ENCODE measurements at places on chromosomes 7 and 10.
A peak's percentile ranks its signal among the peaks of the same experiment; 100 is the strongest.

- no peak for DNase-seq
Observed at GRCh38 chr7:128767475-128768110, 8.0 kb downstream of the OPN1SW start.

GRCh38 chr7:158276414-158277218 is 311.0 kb downstream of the PTPRN2 start:
- DNase-seq: no peak

DNA sequence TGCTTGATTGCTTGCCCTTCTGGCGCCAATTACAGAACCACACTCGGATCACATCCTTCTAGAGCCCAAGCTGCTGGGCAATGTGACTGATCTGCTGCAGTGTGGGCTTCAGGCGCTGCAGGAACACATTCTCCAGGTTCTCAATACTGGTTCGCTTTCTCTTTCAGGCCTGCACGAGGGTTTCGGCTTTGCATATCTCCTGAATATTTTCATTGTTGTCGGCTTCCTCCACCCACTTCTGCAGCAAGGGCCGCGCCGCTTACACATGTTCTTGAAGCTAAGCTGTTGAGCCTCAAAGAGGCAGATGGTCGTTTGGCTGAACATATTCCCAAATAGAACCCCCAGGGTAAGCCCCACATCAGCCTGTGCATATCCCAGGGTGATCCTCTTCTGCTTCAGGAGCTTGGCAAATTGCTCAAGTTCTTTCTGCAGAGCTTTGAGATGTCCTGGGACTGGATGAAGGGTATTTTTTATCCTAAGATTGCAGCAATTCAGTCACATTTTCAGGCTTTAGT is 64.6 kb downstream of the HERC4 start:
- DNase-seq: no peak

DNA sequence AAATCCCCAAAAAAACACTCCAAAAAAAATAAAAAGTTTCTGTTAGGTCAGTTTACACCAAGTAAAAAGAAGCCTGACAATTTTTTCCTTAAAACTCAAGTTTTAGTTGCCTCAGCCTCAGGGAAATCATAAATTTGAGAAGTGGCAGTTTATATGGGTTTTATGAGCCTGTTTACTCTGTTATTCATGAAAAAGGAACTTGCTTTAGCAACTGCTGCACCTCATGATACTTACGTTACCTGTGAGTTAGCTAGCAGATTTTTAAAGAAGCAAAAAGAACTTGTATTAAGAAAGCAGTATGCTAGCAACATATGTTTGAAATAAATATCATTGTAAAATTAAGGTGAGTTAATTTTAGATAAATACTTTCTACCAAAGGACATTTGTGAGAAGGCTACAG is 1264.5 kb upstream of the PHF14 start:
- DNase-seq: no peak

DNA sequence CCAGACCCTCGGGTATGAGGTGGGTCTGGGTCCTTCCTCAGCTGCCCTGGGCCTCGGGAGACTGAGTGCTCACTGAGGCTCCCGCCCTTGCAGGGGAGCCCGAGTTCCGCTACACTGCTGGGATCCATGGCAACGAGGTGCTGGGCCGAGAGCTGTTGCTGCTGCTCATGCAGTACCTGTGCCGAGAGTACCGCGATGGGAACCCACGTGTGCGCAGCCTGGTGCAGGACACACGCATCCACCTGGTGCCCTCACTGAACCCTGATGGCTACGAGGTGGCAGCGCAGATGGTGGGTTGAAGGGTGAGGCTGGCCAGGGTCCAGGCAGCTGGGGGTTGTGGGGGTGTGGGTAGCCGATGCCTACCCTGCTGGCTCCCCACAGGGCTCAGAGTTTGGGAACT is 7.6 kb downstream of the AEBP1 start:
- no peak for DNase-seq

GRCh38 chr7:73602721-73603651 is 21.3 kb downstream of the MLXIPL start:
- no peak for DNase-seq

DNA sequence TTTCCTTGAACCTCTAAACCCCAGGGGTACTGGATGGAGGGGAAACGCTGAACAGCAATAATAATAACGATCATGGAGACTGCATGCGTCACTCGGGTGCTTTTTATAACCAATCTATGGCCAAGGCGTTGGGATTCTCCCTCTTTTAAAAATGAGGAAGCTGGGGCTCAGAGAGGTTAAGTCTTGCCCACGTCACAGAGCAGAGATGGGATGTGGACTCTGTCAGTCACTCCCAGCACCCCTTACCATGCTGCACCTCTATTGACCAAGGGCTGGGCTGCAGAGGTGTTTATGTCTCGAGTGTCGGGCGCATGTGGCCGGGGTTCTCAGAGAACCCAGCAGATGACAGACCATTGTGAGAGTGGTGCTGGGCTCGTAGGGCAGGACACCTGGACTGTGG is 129.9 kb downstream of the CDH23 start:
- no peak for DNase-seq

DNA sequence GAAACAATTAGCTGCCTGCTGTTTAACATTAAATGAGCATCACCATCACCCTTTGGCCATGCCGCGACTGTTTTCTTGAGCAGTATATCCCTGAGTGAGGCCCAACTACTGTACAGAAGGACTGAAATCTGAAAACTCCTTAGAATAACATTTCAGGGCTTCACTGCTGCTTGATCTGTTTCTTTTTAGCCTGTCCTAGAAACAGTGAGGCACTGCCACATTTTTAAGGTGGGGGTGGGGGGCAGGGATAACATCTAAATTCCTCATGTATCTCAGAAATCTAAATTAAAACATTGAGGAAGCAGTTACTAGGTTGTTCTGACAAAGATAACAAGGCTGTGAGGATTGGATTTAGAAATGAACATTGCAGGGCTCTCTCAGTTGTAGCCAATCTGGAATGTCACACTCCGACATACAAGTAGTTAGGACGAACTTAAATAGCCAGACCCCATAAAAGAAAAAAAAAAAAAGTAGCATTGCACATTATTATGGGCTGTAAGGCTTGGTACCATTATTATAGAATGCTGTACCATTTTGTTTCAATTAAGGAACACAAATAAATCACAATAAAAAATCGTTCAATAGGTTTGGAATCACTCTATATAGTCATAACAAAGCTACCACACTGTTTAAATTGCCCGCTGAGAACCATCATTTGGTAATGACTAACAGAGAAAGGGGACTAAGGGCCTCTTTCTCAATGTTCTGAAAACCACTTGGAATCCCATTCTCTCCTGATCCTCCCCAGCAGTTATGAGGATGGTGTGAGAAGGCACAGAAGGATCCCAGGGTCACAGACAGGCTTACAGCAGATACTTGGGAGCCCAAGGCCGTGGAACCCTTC is 256.1 kb downstream of the INHBA start:
- no peak for DNase-seq

DNA sequence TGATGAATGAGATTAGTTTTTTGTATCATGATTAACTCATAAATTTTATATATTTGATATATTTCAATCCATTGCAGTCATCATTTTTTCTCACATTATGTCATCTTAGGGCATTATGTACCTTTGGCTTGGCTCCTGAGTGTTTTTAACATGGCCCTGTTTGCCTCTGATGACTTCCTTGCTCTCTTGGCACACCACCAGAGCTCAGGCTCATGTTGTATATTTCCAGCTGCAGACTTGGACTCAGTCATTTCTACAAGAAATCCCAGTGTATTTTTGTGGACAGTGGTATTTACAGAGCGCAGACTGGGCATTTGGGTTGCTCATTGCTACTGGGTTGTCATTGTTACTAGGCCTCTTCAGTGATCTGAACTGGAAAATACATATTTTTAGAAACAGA is 188.5 kb downstream of the ADRA2A start:
- DNase-seq: no peak

- DNase-seq: no peak
Observed at GRCh38 chr7:25025218-25025671, 45.3 kb upstream of the OSBPL3 start.

DNA sequence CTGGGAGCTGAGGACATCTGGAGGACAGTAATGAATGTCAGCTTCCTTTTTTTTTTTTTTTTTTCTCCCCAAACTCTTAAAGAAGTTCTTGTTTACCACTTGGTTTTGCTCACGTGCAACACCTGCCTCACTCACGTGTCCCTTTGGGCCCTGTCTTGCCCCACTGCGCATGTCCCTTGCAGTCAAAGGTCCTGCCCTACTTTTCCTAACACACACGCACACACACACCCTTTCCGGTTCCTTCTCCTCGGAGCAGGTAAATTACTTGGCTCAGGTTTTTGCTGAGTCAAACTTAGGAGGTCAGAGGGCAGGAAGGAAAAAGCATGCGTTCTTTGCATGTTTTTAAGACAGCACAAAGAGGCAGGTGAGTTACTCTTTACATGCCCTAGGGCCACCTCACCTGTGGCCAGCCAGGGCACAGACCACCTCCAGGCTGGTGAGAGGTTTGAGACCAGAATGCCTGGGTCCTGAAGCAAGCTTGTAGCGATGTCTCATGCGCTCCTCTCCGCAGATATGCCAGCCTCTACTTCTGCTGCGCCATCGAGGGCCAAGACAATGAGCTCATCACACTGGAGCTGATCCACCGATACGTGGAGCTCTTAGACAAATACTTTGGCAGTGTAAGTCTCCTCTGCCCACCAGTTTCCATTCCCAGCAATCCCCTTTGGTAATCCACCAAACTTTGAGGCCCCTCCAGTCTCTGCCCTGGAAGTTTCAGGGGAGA is 2.8 kb downstream of the AP1S1 start:
- no peak for DNase-seq

DNA sequence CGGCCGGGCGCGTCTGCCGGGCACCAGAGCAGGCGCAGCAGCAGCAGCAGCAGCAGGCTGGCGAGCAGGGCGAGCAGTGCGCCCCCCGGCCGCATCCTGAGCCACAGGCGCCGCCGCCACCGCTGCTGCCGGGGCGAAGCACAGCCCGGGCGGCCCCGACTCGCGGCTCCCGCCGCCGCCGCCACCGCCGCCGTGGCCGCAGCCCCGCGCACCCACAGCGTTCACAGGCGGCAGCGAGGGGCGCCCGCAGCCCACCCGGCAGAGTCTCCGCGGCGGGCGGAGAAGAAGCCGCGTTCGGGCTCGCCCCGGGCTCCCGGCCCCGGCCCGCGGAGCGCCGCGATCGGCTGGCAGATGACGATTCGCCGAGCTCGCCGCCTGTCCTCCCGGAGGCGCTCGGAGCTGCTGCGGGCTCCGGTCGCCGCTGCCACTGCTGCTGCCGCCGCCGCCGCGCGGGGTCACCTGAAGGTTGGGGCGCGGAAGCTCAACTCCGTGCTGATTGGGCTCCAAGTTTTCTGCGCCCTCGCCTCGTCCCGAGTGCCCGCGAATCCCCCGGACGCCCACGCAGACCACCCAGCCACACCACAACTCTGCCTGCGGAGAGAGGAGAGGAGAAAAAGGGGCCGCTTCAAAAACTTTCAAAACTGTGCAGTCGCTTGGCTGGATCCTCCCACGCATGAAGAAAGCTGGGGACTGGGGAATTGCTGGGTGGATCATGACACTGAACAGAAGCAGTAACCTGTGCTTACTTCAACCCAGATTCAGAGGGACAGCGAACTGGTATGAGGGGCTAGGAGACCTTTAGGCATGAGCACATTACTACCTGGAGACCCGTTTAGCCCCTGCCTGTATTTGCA is at the start of gene ST8SIA6:
Gene ST8SIA6, minus strand, starts transcription at position 435 of the 854 bp plus-strand sequence. Its CDS starts 340 bp downstream, at position 95.
- peak; percentile 30 for DNase-seq

DNA sequence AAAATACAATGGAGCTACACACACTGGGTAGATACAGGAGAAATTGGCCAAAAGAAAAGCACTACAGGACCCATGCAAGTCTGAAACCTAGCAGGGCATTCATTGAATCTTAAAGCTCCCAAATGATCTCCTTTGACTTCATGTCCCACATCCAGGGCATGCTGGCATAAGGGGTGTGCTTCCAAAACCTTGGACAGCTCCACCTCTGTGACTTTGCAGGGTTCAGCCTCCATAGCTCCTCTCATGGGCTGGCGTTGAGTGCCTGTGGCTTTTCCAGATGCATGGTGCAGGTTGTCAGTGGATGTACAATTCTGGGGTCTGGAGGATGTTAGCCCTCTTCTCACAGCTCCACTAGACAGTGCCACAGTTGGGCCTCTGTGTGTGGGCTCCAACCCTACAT is 626.3 kb upstream of the POT1 start:
- DNase-seq: no peak

DNA sequence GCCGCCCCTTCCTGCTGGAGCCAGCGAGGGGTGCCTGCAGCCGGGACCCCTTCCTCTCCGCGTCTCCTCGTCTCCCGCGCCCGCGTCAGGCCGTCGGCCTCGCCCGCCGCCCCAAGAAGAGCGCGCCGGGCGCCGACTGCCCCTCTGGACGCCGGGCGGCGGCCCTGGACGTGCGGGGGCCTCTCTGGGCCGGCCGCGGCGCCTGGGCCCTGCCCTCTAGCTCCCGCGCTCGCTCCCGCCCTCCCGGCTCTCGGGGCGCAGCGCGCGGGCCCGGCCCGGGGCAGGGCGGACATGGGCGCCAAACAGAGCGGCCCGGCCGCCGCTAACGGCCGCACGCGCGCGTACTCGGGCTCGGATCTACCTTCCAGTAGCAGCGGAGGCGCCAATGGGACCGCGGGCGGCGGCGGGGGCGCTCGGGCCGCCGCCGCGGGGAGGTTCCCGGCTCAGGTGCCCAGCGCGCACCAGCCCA is 704 bp downstream of the ZNRF2 start:
- peak; percentile 46 for DNase-seq

DNA sequence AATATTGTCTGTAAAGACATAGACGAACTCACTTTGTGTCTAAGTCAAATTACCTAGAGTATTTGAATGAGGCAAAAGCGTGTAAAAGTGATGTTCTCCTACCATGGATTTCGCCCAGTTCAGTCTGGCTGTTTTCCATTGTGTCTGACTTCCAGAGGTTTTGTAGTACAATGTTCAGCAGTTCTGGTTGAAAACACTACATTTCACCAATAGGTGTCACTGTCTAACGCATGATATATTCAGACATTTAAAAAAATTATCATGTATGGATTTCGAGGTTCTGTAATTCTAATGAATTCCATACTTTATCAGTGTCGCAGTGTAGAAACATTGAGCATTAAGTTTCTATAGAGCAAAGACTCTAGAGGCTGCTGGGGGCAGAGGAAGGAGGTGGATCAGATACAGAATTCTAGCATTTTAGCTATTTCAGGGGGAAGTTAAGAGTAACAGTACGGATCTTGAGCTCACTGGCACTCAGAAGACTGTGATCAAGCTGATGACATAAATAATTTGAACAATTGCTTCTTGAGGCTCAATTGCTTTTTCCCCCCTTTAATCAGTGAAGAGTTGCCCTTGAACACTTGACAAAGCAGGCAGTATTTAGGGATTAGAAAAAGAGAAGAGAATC is 196.9 kb upstream of the RHOBTB1 start:
- no peak for DNase-seq

- DNase-seq: no peak
Observed at GRCh38 chr7:155562106-155562505, 15.7 kb upstream of the CNPY1 start.

DNA sequence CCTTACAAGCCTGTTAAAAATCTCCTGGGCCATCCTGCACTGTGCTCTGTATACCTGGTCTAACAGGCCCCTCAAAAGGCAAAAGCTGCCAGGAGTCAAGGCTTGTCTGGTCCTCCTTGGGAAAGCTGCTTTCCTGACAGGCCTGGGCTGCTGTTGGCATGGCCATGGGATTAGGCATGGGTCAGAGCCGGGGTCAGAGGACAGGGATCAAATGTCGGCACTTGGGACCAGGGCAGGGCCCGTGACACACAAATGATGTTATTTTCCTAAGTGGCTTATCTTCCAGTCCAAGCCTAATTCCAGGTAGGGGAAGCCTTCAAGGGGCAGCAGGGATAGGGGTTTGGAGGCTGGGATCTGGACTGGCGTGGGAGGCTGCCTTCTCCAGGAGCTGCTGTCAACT is 191.5 kb upstream of the GPR26 start:
- DNase-seq: no peak

- DNase-seq: no peak
Observed at GRCh38 chr10:112526906-112527305, 79.9 kb downstream of the VTI1A start.
